ENCODE measurements at places on chromosomes 4 and X.

- no peak for DNase-seq
Observed at GRCh38 chr4:110515676-110516075, 39.7 kb downstream of the ENPEP start.

GRCh38 chr4:102399021-102399420 lies 53.7 kb upstream of the SLC39A8 start:
- no peak for DNase-seq

DNA sequence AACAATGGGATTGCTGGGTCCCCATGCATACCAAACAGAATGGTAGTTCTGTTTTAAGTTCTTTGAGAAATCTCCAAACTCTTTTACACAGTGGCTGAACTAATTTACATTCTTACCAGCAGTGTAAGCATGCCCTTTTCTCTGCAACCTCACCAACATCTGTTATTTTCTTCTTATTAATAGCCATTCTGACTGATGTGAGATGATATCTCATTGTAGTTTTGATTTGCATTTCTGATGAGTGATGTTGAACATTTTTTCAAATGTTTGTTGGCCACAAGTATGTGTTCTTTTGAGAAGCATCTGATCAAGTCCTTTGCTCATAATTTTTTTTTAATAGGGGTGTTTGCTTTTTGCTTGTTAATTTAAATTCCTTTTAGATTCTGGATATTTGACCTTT lies 41.2 kb upstream of the ZMAT1 start:
- no peak for DNase-seq

GRCh38 chr4:8356856-8357255 lies 83.7 kb downstream of the ACOX3 start:
- no peak for DNase-seq

GRCh38 chr4:184007891-184008290 lies 102.8 kb downstream of the STOX2 start:
- DNase-seq = no peak

DNA sequence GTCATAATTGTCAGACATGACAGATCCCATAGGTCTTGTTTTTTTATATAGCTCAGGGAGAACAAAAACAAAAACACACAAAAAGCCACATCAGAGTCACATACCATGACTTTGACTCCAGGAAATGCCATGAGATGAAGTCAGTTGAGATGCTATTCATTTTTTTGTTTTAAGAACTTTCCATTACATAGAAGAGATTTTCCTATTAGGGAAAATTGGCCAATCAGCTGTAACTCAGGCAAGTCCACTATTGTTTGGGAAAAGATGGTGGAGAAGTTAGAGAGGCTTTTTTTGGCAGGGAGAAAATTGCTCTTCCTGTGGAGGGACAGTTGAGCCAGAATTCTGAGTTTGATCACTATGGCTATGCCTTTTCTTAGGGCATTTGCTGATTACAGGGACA lies 72.6 kb downstream of the SMARCA5 start:
- no peak for DNase-seq

DNA sequence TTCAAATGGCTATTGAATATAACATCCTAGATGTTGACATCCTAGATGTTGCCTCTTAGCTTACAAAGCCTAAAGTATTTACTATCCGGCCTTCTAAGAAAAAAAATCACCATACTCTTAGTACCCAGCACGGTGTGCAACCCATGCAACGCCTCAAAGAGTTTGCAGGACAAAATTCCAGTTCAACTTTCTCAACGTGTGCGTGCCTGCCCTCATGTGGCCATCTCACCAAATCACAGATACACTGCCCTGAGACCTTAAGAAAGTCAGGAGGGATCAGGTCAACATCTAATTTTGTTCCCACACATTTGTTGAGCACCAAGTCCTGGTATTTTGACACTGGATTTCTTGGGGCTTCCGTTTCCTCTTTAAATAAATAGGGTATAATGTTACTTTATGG lies 68.3 kb downstream of the CRMP1 start:
- DNase-seq = no peak

DNA sequence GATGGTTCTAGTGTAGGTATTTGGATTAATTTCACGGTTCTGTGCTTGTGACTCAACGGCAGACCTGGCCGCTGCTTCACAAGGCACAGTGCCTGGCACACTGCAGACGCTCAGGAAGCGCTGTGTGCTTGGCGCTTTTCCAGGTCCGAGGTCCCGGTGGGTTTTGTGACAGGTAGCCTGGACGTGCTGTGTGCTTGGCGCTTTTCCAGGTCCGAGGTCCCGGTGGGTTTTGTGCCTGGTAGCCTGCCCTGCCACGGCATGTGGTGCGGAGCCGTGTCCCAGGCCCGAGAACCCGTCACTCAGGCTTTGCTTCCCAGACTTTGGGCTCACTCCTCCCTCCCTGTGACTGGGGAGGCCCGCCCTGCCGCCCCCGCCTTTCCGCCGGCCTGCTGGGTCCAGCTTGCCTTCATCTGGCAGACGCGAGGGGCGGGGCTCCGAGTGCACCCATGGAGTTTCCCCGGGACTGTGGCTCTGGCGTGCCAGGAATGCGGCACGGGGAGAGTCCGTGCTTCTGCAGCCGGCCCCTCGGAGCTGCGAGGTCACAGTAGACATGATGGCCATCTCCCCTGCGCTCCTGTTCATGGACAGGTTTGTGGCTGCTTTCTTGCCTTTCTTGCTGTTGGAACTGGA lies 44.2 kb downstream of the TBC1D14 start:
- no peak for DNase-seq

- DNase-seq = no peak
Observed at GRCh38 chr4:4424499-4425115, 37.7 kb downstream of the NSG1 start.

- DNase-seq = no peak
Observed at GRCh38 chr4:139922406-139923024, 231.5 kb downstream of the MAML3 start.

DNA sequence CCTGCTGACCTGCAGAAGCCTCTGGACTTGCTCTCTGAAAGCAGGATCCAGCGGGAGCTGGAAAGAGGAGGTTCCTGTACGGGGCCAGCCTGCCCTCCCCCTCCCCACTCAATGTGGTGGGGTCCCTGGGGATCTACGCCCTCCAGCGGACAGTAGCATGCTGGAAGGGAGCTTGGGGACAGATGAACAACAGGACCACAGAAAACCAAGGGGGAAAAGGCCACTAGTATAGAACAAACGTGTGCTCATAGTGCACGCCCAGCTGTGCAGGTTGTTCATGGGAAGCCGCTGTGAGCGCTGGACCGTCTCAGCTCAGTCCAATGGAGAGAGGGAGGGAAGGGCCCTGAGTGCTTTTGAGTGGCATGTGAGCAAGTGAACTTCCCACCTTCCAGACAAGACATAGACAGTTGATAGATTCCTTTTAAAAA lies 15.8 kb downstream of the HMX1 start:
- no peak for DNase-seq
